ENCODE measurements at places on chromosomes 6 and 20.

DNA sequence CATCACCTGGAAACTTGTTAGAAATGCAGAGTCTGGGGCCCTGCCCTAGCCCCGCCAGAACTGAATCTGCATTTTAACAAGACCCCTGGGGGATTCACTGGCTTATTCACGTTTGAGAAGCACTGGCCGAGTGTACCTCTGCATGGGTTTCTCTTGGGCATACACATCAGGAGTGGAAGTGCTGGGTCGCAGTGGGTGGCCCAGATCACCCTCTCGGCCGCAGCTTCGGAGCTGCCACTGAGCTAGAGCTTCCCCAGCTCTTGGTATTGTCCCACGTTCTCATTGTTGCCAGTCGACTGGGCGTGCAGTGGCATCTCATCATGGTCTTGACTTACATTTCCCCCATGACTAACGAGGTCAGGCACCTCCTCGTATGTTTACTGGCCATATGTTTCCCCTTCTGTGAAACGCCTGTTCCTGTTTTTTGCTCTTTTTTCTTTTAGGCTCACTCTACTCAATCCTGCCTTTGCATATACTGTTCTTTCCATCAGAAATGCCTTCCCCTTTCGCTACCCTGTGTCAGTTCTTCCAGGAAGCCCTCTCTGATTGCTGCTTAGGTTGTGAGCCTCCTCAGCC is 3.0 kb upstream of the DLGAP4 start:
- no peak for DNase-seq

GRCh38 chr20:63312690-63313348 is 19.8 kb downstream of the COL20A1 start:
- DNase-seq: peak; percentile 50

DNA sequence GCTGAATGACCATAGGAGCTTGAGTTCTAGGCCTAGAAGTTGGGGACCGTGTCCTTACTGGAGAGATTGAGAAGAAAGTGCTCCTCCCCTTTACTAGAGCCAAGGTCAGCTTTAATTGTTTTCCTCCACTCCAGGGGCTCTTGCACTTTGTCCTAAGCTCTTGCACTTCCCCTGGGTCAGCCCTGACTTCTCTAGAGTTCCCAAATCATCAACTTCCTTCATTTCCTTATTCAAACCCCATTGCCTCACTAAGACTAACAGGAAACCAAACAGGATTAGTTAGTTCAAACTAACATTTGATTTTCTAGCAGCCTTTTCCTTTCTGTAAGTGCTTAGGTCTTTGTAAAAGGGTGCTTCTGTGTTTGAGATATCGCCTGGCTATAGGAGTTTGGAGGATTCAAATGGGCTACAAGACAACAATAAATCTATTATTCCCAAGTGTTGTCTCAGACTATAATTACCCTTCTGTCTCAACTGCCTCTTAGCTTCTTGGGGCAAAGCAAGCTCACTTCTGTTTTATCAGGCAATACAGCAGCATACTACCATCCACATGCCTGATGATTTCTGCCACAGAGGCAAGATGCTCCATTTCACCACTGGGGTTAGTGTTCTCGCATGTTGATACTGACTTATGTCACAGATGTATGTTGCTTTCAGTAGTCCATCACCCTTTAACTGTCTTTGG is 12.8 kb upstream of the DTNBP1 start:
- no peak for DNase-seq

- no peak for DNase-seq
Observed at GRCh38 chr6:26232940-26233648, 131.9 kb upstream of the BTN3A2 start.

DNA sequence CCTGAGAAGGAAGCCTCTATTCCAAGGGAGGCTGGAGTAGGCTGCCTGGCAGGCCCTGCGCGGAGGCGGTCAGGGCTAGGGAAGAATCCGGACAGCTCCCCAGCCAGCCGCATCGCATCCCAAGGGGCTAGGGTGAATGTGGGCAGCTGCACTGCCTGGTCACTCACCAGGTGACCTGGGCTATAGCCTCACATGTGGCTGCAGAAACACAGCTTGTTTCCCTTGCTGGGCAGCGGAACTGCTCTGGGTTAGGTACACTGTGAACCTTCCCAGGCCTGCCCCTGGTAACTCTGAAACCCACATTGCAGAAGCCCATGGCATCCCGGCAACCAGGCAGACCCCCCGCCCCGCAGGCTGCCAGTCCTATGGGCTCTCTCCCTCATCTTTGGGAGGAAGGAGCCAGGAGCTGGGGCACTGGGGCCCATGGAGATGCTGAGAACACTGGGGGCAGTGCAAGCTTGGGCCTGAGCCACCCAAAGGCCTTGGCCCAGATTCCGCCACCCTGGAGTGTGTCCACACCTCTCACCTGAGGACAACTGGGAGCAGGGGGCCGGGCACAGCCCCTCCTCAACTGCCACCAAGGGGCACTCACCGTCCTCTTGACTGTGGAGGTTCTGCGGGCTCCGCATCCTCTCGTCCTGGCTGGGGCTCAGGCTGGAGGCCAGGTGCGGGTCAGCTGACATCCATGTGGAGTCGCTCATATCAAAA is 111.0 kb downstream of the NOL4L start:
- DNase-seq: no peak

DNA sequence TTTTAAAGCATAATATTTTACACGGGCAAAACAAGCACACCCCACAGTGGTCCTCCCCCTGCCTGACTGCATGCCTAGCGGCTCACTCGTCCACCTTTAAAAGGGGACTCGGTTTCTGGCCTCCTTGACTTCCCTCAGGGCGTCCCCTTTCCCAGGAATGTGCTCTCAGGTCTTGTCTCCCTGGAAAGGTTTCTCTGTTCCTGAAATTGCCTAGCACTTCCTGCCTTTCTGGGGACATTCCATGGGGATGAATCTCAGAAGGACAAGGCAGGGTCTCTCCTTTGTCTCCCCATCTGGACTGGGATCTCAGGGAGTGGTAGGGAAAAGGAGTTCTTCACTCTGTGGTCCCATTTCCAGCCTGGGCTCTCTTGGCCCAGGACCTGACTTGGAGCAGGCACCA is 4.9 kb downstream of the TCF15 start:
- DNase-seq: no peak

GRCh38 chr6:2244261-2245102 is 923 bp downstream of the GMDS start:
- no peak for DNase-seq

DNA sequence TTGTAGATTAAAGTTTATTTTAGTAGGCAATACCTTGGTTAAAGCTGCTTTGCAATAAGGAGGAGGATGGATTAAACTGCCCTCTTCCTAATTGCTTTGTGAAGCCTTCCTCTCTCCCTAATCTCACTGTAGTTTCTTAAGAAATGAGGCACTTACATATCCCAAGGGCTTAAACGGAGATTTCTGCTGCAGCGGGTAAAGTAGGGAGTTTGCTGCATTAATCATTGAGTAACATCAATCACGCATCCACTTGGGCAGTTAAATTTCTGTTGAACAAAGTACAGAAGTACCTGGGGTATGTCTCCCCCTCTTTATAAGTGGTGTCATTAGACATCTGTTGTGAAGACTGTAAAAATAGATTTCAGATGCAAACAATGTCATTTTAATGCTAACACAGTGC is 29.5 kb upstream of the ARID1B start:
- no peak for DNase-seq

DNA sequence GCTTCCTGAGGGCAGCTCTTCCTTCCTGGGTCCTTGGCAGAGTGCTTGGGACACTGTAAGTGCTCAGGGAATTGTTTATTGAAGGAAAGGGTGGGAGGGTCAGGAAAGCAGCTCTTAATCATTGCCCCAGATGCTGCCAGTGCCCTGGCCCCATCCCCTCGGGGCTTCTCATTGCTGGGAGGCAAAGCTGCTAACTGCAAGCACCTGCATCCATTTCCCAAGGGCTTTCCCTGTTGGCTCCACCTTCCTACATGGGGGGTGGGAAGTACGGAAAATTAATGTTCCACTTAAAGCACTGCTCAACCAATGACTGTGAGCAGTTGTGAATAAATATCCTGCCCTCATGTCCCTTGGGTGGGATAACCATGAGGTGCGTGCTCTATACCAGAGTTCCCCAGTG is 56.4 kb downstream of the NDUFAF5 start:
- DNase-seq: no peak

DNA sequence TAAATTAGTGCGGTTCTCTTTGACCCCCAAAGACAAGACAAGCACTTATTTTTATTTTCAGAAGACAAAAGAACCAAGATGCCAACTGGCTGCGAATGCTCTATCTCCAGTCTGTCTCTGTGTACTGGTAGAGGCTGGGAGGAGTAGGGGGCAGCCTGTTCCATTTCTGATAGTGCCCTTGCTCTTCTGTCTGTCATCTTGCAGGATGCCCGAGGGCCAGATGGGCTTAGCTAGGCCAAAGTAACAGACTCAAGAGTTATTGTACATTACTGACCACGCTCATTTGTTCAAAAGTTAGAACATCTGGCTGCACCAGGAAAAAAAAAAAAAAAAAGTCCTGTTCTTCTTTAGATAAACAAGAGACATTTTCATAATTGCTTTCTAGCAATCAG is 198.1 kb upstream of the UST start:
- no peak for DNase-seq

GRCh38 chr6:156943816-156944215 is 166.6 kb downstream of the ARID1B start:
- DNase-seq: no peak

DNA sequence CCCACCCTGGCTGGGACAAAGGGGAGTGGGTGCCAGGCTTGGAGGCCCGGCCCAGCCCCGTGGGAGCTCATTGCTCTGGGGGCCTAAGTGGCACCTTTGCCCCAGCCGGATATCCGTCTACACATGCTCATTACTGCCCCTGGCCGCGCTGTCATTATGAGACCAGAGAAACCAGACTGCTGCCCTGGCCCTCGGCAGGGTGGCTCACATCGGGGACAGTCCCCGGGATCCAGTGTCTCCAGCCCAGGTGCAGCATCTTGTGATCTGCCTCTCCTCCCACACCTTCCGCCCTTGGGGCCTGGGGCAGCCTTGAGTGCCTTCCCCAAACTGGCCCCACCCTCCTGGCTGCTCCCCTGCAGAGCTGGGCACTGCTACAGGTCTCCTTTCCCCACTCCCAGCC is 4.9 kb downstream of the SRMS start:
- DNase-seq: no peak

GRCh38 chr6:149891259-149891658 is 6.7 kb downstream of the RAET1E start:
- no peak for DNase-seq

DNA sequence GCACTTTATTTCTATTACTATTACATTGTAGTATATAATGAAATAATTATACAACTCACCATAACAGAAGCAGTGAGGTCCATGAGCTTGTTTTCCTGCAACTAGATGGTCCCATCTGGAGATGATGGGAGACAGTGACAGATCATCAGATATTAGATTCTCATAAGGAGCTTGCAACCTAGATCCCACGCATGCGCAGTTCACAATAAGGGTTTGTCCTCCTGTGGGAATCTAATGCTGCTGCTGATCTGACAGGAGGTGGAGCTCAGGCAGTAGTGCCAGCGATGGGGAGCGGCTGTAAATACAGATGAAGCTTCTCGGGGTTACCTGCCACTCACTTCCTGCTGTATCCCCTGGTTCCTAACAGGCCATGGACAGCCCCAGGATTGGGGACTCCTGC is 139.5 kb upstream of the TCF21 start:
- DNase-seq: no peak

- DNase-seq: no peak
Observed at GRCh38 chr20:55561259-55561658, 444.1 kb downstream of the CBLN4 start.

DNA sequence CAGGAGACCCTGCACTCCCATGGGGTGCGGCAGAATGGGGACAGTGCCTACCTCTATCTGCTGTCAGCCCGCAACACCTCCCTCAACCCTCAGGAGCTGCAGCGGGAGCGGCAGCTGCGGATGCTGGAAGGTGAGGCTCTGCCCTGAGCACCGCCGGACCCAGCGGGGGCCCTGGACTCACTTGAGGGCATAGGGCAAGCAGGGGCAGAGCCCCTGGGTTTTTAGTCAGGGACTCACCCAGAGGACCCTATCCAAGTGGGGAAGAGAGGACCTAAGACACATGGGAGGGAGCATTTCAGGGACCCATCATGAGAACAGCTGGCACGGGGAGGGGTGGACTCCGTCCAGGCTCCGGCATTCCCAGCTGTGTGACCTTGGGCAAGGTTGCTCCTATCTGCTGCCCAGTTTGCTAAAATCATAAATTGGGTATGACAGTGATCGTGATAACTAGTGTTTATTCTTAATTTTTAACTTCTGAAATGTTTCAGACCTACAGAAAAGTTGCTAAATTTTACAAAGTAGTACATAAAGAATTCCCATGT is 9.8 kb downstream of the RBCK1 start:
- no peak for DNase-seq

DNA sequence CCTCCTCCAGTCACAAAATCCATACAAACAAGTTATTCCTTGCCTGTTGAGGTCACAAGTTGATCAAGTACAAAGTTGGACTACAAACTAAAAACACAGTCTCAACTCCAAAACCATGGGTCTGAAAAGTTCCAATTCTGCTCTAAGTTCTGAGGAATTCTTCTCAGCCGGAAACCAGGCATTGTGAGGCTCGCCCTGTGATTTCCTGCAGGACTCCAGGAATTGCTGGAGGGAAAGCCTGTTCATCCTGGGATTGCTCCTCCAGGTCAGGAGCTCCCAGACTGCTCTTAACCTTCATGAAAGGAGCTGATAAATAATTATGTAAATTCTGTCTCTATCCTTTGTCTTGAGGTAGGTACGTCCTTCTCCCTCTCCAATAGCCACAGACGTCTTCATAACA is 8.5 kb downstream of the TRAM2 start:
- DNase-seq: no peak

DNA sequence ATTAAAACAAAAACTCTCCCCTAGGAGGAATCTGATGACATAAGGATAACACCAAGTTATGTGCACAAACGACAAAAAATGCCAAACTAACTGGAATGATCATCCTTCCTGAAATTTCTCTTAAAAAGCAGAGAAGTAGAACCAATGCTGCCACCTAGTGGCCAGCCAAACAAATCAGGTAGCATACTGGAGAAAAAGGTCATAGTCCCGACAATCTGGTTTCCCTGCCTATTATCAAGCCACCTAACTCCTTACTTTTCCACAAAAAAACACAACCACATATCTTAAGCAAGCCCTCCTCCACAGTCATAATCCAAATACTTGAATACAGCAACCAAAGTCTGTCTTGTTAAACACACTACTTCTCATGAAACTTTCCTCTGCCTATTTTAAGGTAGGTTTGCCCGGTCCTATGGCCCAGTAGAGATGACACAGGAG is 5.3 kb downstream of the OARD1 start:
- DNase-seq: peak; percentile 67

DNA sequence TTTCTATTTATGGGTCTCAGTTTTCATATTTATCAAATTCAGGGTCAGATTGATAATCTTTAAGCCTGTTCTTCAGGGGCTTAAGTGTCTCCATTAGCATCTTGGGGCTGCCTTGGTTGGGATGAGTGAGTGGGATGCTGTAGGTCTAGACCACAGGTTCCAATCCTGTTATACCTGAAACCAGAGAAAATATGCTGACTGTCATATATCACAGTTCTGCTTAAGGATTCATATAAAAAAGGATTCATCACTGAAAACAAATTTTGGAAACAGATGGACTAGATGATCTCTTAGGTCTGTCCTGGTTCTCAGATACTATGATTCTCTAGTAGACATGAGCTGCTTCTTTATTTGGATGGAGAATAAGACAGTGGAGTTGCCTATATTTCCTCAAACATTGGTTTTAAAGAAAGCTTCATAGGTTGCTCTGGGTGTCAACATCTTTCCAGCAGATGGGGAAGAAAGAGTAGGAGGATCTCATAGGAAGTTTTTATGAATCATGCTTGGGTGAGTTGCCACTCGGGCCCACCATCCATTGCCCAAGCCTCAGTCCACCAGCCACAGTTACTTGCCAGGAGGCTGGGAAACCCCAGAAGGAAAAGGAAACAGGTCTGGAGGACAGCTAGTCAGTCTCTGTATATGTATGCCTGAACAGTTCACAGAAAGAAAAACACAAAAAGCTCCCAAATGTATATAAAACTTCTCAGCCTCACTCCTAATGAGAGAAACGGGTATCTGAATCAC is 42.9 kb upstream of the MAP7 start:
- DNase-seq: no peak

Data from right renal cortex interstitium (tissue), 3 donors.